CD4-positive, alpha-beta memory T cell (primary cell): ENCODE measurements at places on chromosomes 3 and 15. TPM values are rescaled to one million over a fixed set of nuclear protein-coding genes. Genes with fewer than 3 reads are reported as not detected.

GRCh38 chr15:58467121-58467721 is 35.4 kb downstream of the LIPC start:
- no peak for DNase-seq

GRCh38 chr3:851098-851790 is 241.6 kb upstream of the CNTN6 start:
- DNase-seq, result no peak

DNA sequence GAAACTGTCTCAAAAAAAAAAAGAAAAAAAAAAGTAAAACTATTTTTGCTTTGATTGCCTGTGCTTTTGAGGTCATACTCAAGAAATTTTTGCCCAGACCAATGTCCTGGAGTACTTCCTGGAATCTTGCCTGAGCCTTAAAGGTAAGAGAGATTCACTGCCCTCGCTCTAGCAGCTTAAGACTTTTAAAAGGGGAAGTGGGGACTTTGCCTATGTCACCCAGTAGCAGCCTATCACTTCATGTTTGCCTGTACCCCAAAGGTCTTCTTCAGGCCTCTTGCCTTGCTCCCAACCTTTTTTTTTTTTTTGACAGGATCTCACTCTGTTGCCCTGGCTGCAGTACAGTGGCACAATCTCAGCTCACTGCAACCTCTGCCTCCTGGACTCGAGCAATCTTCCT is 18.9 kb upstream of the GOLGB1 start:
- no peak for DNase-seq

- DNase-seq, result no peak
These were observed 123.6 kb downstream of the SLC25A26 start for GRCh38 chr3:66344391-66344811.

DNA sequence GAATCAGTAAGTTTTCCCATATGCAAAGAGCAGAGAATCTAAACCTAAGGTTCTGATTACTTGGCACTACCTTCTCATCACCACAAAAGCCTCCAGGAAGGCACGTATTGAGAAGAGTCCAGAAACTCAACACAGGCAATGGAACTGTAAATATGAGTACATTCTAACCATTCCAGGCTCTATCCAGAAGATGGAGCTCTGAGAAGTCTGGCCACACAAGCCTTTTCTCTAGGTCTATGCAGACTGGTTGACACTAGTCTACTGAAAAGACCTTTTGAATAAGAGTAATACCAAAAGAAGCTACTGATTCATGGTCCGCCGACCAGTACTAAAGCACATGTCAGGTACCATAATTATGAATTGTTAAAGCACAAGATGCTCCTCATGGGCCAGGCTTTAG is 12.2 kb upstream of the NCKIPSD start:
- DNase-seq, result no peak

GRCh38 chr3:126606001-126606400 is 47.3 kb upstream of the C3orf22 start:
- DNase-seq, result no peak

The CPEB1 gene
- 0.55 TPM for polyA plus RNA-seq

DNA sequence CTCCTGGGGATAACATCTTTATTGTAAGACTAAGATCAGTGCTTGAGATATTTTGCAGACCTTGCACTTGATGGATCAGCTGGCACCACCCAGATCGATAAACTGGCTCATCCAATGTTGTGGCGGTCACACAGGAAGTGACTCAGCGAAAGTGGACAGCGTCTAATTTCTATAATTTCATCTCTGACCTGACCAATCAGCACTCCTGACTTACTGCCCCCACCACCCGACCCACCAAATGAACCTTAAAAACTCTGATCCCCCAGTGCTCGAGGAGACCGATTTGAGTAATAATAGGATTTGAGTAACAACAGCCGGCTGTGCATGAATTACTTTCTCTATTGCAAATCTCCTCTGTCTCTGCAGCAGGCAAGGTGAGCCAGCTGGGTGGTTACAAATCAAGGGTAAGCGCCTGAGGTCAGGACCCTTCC is 62.7 kb upstream of the RNU6-1 start:
- DNase-seq, result no peak

DNA sequence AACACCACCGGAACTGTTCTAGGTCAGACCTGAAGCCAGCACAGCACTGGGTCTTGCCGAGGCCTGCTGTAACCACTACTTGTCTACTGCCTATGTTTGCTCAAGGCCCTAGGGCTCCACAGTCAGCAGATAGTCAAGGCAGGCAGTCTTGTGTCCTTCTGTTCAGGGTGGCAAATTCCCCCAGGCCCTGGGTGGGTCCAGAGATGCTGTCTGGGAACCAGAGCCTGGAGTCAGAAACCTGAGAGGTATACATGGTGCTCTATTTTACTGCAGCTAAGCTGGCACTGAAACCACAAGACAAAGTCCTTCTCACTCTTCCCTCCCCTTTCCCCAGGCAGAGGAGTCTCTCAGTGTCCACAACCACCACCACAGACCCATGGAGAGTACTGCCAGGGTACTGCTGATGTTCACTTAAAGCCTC is 89.9 kb downstream of the BBX start:
- DNase-seq, result no peak

GRCh38 chr3:172707967-172708366 is 2.9 kb downstream of the NCEH1 start:
- DNase-seq, result no peak

GRCh38 chr3:58222161-58222724 is 11.5 kb upstream of the DNASE1L3 start:
- no peak for DNase-seq

The RHOV gene
- not detected for polyA plus RNA-seq

DNA sequence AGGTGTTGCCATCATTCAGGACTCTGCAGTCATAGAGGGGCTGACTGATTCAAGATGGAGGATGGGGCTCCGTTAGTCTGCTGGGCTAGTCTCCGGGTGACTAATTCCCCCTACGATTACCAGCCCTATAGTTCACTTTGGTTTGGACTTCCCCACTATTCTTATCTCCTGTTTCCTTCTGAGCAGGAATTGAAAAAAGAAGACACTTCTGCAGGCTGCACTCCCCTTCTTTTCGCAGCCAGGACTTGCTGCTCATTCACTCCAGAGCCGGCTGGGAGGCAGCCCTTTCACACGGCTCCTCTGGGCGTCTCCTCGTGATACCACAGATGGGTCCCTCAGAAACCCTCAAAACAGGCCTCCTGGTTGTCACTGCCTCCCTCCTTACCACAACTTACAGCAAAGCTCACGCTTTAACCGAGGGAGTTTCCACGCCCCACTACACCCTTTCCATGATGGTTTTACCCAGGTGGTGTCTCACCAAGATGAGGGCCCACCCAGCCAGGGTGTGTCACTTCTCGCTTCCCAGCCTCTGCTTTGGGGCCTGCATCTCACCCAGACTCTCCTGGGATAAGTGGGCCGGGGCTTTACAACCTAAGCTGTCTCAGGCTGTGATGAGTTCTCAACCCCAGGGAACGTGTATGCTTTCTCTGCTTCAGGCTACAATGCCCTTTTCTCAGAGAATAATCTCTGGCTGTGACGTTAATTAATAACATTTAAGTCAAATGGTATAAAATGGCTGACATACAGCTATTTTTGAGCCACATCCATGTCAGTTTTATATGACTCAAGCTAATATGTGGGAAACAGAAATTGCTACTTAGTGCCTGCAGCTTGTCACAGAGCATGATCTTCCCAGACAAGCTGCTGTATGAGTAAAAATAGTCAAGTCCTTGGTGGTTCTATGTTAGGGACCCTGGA is 11.9 kb downstream of the CX3CR1 start:
- DNase-seq, result peak; percentile 77

The GOLGA8T gene
- not detected for polyA plus RNA-seq

DNA sequence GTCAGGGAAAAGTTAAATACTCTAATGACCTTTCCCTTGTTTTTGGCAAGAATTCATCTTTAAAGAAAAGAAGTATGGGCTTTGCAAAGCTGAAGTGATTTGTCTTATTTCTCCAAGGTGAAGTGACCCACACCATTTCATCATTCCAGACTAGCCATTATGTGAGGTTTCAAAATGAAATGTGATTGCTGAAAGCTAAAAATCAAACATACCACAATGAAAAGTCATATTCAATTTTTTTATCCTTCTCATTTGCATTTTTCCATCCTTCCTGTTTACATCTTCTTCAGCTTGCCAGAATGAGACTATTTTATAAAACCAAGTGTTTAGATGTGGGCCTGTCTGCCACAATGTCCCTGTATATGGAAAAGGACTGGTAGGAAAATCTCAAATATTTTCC is 142.3 kb upstream of the STRIT1 start:
- DNase-seq, result no peak

GRCh38 chr15:81914734-81915256 is 131.0 kb downstream of the MEX3B start:
- no peak for DNase-seq

- DNase-seq, result no peak
These were observed 255.0 kb downstream of the TBL1XR1 start for GRCh38 chr3:176942305-176942704.

- no peak for DNase-seq
These were observed 92.8 kb upstream of the DCBLD2 start for GRCh38 chr3:98994128-98994762.

The FBXW12 gene
- not detected for polyA plus RNA-seq

- DNase-seq, result no peak
These were observed 39.6 kb downstream of the SCAPER start for GRCh38 chr15:76865548-76865991.

The CPLX3 gene
- polyA plus RNA-seq, result not detected

DNA sequence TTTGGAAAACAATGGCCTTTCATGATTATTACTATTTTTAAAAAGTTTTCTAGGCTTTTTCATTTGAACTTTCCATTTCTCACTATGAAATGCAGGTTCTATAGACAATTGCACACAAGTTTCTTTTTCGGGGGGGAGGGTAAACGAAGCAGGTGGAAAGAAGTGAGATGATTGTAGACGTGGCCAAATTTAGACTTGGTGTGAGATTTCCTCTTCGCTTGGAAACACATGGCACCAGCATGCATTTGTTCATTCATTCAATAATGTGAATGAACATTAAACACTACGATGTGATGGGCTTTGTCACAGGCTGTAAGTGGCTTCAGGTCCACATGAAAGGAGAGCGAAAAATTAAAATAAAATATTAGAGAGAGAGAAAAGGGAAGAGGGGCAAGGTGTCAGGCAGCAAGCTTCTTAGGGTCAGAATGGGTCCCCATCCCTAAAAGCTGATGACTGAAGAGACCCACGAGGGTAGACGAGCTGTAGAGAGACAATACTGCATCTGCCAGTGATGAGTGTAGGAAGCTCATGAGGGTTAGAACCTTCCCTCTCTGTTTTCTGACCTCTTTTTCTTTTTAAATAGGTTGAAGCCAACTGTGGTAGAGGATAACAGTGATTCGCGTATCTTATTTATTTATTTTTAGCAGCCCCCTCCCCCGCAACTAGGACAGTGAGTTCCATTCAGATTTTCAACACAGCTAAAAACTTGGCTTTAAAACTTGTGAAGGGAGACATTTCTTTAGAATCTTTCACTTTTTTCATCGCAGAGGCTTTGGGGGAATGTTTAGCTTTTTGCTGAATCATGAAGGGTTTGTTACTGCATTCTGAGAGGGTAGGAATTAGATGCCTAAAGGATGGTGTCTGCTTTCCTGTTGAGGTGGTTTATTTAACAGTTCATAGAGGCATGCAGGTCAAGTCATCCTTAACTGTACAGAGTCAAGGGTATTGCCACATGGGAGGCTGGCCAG is 36.2 kb downstream of the GAP43 start:
- DNase-seq, result no peak
